ENCODE measurements at places on chromosomes 7 and 10. TPM values are rescaled to one million over a fixed set of nuclear protein-coding genes. Genes with fewer than 3 reads are reported as not detected.

The IL15RA gene
- total RNA-seq: 47.7 TPM

GRCh38 chr7:113289140-113289740 is 170.9 kb upstream of the SMIM30 start:
- DNase-seq: no peak

DNA sequence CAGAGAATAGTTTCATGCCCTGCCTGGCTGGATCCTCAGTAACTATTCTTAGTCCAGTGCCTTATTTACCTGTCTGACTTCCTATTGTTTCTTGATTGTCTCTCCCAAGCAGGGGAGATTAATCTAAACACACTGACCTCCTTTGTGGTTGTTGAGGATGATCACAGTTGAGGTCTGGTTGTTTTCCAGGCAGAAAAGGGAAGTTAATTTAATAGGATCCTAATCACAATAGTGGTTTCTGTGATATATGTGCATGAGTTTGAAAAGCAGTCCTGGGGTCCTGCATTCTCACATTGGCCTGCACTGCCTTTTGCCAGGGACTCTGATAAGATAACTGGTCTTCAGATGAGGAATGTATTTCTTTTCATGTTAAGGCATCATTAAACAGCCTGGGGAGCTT is 130.1 kb downstream of the SND1 start:
- DNase-seq: no peak

DNA sequence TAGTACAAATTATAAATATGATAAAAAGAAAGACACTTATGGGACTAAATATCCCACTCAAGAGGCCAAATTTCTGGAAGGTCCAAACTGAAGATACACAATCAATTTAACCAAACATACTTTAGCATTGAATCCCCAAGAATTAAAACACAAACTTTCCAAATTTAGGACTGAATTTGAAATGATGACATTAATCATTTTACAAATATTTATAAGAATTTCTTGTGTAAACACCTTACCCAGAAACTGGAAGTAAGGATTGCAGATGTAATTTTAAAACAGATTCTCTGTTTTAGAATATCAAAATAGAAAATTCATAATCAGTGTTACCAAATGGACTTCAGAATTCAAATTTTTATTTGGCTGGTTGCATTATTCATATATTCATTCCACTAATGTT is 588.2 kb upstream of the KCND2 start:
- no peak for DNase-seq

- no peak for DNase-seq
Measured at GRCh38 chr10:13987446-13987845, 343.3 kb downstream of the FRMD4A start.

DNA sequence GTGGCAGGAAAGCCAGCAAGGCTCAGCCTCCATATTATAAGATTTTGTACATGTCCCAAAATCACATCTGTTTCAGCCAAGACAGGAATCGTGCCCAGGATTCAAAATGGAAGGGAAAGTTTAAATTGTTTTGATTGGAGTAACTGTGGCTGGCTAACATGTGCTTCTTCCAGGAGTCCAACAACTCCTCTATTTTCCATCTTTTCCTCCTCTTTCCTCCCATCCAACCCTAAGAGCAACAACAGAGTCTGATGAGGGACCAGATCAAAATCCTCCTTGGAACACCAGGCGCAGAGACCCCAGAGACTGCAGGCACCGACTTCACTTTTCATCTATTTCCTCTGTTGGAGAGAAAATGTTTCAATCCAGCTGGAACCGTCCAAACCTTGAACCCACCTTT is 36.0 kb upstream of the SVIL start:
- DNase-seq: no peak

- DNase-seq: no peak
Measured at GRCh38 chr10:48896756-48897440, 42.7 kb downstream of the LRRC18 start.
